A172 (cell line): ENCODE measurements at places on chromosomes 2 and 18.

GRCh38 chr2:53632714-53633113 is 134.9 kb upstream of the CHAC2 start:
- DNase-seq = peak; percentile 24

GRCh38 chr2:37612382-37612781 is 59.1 kb downstream of the CDC42EP3 start:
- no peak for DNase-seq

DNA sequence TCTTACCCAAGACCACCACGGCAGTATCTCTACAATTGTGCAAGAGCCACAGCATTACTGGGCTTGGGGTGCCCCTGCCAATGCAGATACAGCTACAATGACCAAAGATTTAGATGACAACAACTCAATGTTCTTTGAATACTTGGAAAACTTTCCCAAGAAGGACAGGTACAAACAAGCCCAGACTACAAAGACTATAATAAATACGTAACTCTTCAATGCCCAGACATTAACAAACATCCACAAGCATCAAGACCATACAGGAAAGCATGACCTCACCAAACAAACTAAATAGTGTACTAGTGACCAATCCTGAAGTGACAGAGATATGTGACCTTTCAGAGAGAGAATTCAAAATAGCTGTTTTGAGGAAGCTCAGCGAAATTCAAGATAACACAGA is 62.8 kb downstream of the ICA1L start:
- no peak for DNase-seq

- no peak for DNase-seq
Measured at GRCh38 chr18:5527603-5528002, 16.2 kb downstream of the EPB41L3 start.

DNA sequence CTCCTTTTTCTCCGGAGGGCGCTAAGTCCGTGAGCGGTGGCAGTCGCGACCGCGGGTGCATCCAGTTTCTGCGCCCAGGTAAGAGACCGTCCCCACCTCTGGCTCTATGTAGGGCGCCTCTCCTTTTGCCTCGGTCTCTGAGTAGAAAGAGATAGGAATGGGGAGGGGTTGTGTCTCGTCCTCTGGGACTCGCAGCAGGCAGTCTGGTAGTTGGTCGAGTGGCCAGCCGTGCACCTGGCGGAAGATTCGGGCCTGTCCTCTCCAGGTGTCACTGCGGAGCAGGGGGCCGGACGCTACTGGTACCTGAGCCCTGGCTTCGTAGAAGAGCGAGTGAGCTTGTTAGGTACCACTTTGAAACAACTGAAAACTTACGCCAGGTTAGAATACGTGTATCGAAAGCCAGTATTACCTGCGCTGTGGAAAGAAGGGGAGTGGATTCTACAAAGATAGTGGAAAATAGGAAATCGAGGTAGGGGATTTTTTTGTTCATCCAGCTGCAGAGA is 403 bp downstream of the MAP2 start:
- DNase-seq = peak; percentile 14

DNA sequence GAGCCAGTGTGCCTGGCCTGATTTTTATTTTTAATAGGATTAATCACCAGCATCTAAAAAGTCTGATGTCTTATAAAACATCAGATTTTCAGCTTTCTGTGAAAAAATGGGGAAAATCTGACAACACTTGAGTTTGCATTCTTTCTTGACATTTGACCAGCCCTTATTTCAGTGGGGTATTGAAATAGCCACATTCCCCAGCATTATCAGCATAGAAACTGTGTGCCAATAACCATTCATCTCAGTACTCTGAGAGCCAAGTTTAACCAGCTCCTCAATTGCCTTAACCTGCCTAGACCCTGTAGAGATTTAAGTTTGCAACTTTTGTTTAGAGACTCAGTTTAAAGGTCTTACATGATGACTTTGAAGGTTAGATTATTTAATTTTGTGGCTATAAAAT is 155.0 kb downstream of the CERS6 start:
- DNase-seq = no peak

- DNase-seq = no peak
Measured at GRCh38 chr2:109463891-109464290, 149.9 kb downstream of the SEPTIN10 start.

- no peak for DNase-seq
Measured at GRCh38 chr2:188391354-188391753, 99.7 kb downstream of the GULP1 start.

- DNase-seq = peak; percentile 2
Measured at GRCh38 chr18:62925031-62925688, 209.8 kb downstream of the PHLPP1 start.

GRCh38 chr2:70144443-70145143 is 46.2 kb downstream of the C2orf42 start:
- DNase-seq = no peak

- no peak for DNase-seq
Measured at GRCh38 chr2:112821142-112821541, 15.4 kb downstream of the IL1B start.

DNA sequence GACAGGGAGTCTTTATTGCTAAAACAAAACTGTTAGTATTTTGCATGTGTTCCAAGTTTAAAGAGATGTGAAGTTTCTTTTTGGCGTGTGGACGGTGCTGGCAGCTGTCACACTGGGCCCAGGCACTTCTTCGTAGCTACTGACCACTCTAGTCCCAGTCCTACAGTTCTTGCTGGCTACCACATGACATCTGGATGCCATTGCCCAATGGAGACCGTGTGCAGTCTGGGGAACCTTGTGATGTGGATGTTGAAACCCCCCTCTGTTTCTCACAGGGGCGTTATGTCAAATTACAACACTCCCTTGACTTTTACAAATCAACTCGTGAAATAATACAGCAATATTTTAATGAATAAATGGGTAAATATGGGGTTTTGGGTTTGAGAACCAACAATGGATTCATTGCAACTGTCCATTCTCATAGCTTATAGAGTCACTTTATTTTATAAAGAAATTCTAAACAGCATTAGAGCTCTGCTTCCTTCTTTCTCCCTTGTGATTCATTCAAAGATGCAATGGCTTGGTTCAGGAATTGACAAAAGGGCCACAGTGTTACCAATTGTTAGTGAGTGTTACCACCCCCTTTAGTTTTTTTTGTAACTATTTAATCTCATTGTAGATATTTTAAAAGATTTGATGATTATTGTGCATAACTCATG is 1.2 kb downstream of the GPD2 start:
- no peak for DNase-seq

DNA sequence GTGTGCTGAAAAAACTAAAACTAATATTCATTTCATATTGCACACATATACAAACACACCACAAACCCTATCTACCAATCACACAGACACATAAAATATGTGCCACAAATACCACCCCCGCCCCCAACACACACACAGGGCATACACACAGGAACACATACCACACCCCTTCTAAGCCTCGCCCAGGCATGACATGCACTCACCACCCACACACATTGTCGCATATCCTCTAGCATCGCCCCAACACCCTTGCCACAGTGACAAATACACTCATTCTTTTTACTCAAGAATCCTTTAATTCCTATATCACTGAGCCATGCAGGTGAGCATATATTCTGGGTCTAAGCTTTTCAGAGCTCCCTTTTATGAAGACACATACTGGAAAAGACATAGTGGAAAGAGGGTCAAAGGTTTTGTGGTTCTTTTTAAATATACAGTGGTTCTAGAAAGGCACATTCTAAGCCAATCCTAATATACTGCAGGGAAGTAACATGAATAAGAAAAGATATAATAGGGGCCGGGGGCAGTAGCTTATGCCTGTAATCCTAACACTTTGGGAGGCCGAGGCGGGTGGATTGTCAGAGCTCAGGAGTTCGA is 24.5 kb upstream of the LCLAT1 start:
- DNase-seq = peak; percentile 21

DNA sequence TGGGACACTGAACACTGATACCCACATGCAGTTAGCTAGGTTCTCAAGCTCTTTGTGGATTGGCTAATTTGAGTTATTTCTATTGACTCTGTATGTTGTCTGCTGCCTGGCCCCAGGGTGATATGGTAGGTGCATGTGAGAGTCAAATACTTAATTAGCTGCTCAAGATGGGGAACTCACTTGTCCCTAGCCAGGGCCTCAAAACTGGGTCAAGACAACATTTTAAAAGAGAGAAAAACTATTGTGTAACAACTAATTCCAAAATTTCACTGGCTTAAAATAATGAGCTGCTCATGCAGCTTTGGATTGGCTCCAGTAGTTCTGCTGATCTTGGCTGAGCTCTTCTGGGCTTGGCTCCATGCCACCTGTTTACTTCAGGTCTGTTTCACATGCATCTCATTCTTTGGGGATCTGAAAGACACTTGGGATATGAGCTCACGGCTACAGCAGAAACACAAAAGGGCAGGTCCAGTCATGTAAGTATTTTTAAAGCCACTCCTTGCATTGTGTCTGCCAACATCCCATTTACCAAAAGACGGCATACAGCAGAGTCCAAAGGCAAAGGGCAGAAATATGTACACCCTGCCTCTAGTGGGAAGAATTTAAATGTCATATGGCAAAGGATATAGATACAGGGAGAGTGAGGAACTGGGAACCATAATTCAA is 716.8 kb downstream of the SUCLG1 start:
- no peak for DNase-seq

- DNase-seq = no peak
Measured at GRCh38 chr18:29459972-29460371, 1283.0 kb upstream of the CDH2 start.

DNA sequence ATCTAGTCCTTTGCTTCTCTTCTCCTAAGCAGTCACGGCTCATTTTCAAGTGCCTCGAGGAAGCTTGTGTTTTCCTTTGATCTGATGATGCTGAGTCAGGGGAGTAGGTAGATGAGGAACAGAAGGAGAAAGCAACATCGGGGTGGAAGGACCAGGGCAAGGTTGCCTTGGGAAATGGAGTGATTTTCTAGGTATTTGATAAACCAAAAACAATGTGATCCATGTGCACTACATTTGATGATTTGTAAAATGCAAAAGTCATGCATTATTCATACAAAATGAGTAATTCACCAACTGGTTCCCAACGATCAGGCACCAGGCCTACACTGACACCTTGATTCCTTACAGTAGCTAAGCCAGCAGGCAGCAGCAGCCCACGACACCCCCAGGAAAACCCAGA is 205.3 kb downstream of the ANAPC1 start:
- DNase-seq = no peak

DNA sequence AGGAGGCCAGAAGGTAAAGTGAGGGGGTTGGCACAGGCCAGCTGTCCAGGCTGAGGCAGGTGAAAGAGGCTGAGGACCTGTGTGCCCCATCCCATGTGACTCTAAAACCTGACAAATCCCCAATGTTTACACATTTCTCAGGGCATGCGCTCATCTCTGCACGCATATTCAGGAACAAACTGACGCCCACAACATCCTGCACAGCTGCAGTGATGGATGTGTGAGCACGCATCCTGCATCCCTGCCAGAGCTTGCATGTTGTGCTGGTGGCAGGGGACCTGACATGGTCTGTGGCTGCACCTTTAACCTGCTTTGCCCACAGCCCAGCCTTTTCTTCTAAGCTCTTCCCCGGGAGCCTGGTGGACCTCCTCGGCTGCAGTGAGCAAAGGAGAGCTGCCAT is 83.1 kb downstream of the FBXO15 start:
- DNase-seq = no peak

DNA sequence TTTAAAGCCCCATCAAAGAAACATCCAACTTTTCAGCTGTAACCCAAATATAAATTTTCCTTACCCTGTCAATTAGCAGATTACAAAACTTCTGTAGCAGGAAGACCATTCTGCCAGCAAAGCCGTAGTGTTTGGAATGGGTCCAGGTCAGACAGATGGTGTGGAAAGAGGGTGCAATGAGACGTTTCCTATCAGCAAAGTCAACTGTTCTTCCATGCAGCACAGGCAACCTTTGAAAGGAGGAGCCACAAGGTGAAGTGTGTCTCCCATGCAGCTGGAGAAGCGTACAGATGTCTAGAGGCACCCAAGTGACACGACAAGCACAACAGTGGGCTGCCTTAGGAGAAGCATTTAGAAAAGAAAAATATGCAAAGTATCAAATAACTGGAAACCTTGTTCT is 83.7 kb downstream of the SP3 start:
- DNase-seq = no peak

DNA sequence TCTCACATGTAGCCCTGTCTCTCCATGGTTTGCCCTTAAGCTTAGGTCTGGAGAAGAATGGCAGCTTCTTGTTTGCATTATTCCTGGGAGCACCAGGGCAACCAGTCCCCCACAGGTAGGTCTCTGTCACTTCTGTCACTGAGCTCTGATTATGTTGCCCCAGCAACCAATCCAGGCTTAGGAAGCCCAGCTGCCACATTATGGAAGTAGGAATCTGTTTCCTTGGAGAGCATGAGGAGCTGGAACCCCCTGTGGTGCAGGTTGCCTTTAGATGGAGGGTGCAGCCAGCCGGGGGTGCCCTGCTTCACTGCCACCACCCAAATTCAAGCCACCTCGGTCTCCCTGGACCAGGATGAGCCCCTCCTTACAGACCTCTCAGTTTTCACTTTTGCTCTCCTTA is 4.8 kb downstream of the RESP18 start:
- DNase-seq = no peak

- no peak for DNase-seq
Measured at GRCh38 chr18:69217196-69218000, 183.3 kb upstream of the DOK6 start.

- peak; percentile 9 for DNase-seq
Measured at GRCh38 chr2:129061069-129061768, 742.6 kb upstream of the HS6ST1 start.

- no peak for DNase-seq
Measured at GRCh38 chr2:4951368-4951767, 740.8 kb upstream of the SOX11 start.

DNA sequence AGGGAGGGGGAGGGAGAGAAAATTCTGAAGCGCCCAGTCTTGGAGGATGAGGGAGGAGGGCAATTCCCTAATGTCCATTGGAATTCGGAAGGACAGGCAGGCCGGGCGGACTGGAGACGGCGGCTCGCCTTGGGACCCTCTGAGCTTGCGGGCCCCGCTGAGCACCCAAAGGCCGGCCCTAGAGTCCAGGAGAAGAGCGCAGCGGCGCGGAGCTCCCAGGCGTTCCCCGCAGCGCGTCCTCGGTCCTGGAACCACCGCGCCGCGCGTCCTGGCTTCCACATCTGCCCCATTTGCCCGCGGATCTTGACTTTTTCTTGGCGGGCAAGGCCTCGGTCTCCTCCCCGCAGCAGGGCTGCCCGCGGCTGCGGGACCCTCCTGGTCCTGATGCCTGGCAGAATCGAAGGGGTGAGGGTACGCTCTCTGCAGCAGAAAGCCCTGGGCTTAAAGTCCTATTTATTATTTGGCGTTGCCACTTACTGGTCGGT is 675 bp upstream of the MLPH start:
- DNase-seq = no peak
